ENCODE measurements at places on chromosomes 5 and 9.

DNA sequence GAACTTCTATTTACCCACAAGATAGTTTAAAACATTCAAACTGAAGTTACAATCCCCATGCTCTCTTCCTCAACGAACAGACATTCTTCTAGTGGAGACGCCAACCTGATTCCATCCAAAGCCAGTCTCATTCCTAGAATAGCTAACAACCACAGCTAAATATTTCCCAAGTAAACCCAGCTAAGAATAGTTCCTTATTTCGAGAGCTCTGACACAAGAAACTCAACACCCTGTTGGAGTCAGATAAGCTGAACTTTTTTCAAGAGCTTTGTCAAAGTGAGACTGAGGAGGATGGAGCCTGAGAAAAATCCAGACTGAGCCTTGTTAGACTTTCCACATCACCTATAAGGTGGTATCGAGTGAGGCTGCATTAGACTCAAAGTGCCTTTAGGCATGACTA, 56.7 kb upstream of the RPS23 start:
- DNase-seq = no peak

DNA sequence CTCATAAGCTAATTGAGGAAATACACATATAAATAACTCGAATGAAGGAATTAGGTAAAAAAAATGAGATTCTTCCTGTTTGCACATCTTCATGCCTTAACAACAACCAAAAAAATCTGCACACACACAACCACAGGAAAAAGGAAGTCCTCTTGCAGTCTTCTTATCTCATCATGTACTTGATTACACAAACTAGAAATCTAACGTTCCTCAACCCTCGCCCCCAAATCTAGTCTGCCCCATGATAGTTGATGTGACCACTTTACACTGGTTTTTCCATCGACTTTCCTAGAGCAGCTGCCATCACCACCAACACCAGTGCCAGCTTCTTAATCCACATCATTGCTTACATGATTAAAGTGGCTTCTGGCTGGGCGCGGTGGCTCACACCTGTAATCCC, 31.2 kb upstream of the RNU6ATAC start:
- DNase-seq = no peak

GRCh38 chr5:153402550-153402949, 87.9 kb upstream of the GRIA1 start:
- no peak for DNase-seq

- DNase-seq = no peak
Observed at GRCh38 chr9:11002705-11003104, 389.9 kb upstream of the PTPRD start.

DNA sequence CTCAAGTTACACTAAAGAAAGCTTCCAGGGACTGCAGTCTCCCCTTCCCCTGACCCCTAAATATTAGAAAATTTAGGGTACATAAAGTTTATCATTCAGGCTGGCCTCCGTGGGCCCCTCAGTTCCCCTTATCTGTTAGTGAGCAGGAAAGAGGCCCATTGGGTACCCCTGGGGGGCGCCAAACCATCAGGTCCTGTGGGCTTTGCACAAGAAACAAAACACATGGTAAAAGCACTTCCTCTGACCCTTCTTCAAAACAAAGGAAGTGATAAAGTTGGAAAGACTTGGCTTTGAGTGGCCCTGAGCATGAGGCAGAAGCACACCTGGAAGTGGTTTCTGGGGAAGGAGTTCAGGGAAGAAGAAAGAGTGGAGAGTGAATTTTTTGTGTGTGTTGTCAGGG, 213.0 kb downstream of the SMARCA2 start:
- DNase-seq = no peak

GRCh38 chr5:14560091-14560595, 21.4 kb upstream of the OTULINL start:
- DNase-seq = no peak

All from DMS79 treated with DMSO at 0.1 percent for 48 hours (cell line).